ENCODE measurements at places on chromosomes 5 and 9.
A peak's percentile ranks its signal among the peaks of the same experiment; 100 is the strongest.

GRCh38 chr5:145791866-145792265, 43.3 kb downstream of the PRELID2 start:
- no peak for DNase-seq

- DNase-seq = no peak
Observed at GRCh38 chr9:32716425-32716824, 66.9 kb upstream of the TMEM215 start.

DNA sequence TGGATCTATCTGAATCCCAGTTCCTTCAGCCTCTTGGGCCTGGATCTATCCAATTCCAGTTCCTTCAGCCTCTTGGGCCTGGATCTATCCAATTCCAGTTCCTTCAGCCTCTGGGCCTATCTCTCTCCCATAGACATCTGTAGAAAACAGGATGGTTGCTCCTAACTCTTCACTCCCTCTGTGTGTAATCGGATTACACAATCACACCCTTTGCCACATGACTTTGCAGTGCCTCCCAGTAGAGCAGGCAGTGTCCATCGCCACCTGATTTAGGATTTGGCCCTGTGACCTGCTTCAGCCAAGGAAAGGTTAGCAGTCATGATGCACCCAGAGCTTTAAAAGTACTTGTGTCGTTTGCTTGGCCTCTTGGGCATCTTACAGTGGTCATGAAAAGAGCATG, 56.7 kb downstream of the LHX2 start:
- DNase-seq = no peak

- DNase-seq = peak; percentile 52
Observed at GRCh38 chr5:74127381-74128320, 501.7 kb downstream of the ARHGEF28 start.

- no peak for DNase-seq
Observed at GRCh38 chr9:80251778-80252177, 680.0 kb downstream of the TLE4 start.

DNA sequence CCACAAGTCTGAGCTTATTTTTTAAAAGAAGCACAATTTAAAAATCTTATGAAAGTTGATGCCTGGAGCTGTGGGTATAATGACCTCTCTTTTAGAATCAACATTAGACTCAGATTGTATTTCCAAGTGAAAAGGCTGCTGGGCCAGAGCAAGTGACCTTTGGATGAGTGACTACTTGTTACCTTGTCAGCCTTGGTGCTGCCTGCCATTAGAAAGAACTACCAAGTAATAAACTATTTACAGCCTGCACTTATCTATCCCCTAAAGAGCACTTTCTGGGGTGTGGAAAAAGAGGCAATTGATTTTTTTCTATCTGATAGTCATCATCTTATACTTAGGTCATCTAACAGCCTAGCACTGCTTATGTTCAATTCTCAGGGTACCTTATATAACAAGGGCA, 134.9 kb upstream of the FBXL17 start:
- DNase-seq = no peak

DNA sequence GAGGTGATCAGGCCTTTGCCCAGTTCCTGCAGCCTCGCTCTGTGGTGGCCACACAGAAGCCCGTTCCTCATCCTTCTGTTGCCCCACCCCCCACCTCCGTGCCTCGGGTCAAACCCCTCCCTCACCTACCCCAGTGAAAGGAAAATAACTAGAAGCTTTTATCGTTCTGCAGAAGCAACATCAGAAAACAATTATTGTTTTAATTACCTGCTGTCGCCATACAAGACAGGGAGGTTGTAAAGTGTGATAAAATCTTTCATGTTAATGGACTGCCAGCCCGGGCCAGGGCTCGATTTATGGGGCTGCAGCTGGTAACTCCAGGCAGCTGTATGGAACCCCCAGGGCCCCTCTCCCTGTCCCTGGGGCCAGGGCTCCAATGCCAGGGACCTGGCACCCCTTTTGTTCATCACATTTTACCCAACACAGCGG, 20.6 kb downstream of the UNC5A start:
- DNase-seq = no peak

DNA sequence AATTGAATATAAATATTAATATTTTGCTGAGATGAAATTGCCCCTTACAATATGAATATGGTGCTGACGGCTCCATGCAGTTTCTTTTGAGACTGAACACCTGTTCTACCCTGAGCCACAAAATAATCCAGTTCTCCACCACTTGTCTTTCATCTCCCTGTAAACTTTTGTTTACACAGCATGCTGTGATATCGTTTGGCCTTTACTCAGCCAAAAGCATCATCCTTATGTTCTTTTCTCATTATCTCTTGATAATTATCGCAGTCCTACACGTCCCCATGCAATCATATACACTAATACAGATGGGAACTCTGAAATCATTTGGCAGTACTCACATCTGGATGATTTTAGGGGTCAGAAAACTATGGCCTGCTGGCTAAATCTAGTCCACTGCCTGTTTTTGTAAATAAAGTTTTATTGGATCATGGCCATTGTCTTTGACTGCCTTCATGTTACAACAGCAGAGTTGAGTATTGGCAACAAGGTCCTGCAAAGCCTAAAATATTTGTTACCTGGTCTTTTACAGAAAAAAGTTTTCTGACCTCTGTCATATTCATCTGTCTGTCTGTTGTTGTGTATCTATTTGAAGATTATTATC, 53.3 kb downstream of the AOPEP start:
- no peak for DNase-seq

DNA sequence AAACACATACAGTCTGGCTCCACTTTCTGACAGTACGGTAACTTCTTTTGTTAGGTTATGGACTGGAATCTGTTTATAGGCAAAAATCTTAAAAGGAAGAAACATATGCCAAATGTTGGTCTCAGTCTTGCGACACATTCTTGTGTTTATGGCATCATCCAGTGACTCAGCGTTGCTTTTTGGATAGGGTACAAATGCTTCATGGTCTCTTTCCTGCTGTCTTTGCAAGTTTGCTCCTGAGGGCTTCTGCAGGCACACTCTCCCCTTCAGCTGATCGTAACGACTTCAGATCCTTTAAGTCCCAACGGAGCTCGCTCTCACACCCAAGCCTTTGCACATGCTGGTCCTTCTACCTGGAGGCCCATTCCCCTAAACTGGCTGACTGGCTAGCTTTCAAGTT, 23.6 kb upstream of the TNFSF8 start:
- no peak for DNase-seq

DNA sequence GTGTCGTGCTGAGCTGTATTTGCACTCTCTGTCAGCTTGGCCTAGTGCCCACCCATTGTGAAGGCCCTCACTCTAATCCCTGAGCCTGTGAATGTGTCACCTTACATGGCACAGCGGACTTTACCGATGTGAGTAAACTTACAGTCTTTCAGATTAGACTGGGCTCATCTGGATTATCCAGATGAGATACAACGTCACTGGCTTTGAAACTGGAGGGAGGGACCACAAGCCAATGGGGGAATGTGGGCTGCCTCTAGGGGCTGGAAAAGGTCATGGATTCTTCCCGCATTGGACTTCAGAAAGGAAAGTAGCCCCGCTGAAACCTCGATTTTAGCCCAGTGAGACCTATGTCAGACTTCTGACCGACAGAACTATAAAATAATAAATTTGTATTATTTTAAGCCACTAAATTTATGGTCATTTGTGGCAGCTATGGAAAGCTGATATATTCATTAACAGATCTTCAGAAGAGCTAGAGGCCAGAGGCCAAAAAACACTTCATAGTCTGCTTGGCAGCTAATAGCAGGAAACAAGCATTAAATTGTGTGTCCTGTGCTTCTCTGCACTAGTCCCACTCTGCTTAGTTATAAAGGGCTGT, 139.0 kb upstream of the GAS1 start:
- DNase-seq = no peak

DNA sequence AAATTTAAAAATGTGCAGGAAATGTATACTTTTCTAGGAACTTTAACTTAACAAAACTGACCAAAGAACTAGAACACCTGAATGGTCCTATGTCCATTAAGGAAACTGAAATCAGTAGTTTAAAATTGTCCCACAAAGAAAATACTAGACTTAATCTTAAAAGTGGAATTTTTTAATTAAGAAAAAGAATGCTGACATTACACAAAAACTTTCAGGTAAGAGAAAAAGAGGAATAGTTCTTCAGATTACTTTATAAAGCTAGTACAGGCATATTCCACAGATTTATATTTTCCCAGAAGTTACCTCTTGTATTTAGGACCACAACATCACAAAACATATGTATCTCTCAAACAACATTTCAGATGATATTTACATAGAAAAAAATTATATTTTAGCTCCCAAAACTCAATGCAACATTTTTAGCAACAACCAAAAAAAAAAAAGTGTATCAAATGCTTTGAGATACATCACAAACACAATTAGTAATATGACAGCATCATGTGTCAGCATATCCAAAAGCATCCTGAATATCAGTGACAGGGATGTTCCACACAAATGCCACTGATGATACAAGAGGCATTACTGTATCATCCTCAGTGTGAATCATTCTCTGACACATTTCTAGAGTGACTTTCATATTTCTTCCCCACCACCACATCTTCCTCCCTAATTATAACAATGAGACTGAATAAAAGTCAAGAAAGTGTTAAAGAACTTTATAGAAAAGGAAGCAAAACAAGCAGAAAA, 264.0 kb downstream of the EPB41L4A start:
- no peak for DNase-seq

DNA sequence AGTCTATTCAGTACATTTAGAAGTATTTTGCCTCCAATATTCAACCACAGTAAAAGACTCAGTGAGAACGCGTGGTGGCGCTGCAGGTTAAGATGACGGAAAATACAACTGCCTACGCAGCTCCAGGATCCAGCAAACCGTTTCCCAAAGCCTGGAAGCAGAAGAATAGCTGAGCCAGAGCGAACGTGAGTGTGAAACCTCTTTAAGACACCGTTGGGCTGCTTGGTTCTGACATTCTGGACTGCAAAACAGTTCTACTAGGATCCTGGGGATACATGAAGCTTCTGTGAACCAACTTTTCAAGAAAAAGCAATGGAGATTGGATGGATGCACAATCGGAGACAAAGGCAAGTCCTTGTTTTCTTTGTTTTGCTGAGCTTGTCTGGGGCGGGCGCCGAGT, at the start of gene PCDHB16:
PCDHB16 (plus strand) TSS at position 140 of the 400 bp plus-strand sequence; CDS start at position 313, 173 bp downstream.
- no peak for DNase-seq

DNA sequence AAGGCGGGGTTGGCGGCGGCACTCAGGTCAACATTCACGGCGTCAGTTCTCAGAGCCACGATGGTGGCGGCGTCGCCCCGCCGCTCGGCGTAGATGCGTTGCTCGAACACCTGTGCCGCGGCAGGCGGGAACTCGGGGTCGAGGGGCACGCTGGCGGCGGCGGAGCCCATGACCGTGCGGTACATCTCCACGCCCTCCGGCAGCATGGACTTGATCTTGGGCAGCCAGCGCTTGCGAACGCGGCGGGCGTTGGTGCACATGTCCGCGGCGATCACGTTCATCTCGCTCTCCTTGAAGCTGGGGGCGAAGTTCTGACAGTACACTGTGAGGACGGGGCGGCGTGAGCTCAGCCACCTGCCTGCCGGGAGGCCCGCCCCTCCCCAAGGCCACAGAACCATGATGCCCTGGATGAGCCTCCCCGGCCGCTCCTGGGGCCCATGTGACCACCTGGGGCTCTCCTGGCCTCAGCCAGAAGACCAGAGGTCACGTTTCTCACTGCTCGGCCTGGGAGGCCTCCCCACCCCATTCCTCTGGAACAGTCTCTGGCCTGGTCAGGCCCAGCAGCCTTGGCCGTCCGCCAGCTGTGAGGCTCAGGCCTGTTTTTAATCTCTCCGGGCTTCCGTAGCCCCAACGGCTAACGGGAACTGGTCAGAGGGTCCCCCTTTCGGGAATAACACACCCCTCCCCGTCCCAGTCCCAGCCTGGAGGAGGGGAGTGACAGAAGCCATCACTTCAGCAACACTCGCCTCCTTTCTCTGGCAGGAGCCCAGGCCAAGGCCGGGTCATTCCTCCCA, 50.7 kb upstream of the UBAC1 start:
- no peak for DNase-seq

- no peak for DNase-seq
Observed at GRCh38 chr9:92315456-92315855, 9.7 kb downstream of the NOL8 start.

DNA sequence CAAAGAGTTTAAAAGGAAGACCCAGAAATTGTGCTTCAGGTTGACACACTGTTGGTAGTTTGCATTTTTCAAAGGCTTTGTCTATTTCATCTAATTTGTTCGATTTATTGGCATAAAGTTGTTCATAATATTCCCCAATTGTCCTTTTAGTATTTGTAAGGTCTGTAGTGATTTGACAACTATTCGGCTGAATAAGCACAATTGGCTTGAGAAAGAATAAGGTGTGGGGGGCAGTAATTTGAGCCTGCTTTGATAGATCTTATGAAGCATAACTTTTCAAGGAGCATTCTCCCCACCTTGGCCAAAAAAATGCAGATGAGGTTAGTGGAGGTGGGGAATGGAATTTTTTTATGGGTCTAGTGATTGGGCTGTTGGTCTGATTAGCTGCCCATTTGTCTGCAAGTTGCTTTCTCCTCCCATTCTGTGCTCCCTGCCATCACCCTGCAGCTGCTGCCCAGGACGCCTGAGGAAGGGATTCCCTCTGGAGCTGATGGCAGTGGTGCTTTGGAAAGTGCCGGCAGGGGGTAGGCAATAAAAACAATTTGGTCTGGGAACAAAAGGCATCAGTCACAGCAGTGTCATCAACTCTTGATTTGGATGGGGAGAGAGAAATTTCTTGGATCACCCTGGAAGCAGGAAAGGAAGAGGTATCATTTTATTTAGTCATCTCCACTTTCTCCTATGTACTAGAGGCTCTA, 26.6 kb downstream of the WNT8A start:
- no peak for DNase-seq

- no peak for DNase-seq
Observed at GRCh38 chr5:92401492-92401891, 1018.4 kb upstream of the ARRDC3 start.

Data from Calu3 (cell line).